ENCODE measurements at places on chromosomes 7 and 10.
A peak's percentile ranks its signal among the peaks of the same experiment; 100 is the strongest.

- DNase-seq: no peak
Observed at GRCh38 chr10:100879741-100880360, 32.9 kb upstream of the SLF2 start.

DNA sequence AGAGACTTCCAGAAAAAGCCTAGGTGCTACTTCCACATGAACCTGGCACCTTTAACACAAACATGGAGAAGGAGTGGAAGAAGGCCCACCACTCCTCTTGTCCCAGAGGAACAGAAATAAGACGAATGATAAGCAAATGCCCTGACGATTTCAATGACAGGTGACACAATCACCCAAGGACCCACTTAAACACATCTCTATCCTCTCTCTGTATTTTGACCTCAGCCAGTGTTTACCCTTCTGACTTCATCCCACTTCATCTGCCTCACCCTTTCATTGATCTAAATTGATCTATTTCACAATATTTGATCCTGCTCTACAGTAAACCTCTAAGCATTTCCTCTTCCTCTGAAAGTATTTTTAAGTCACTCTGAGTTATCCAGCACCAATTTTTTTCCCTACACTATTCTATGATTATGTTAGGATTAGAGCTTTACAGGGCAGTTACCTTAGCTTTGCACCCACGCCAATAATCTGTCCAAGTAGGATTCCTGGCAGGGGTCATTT lies 9.1 kb downstream of the GOT1 start:
- no peak for DNase-seq

GRCh38 chr7:48154792-48155413 lies 16.4 kb upstream of the ABCA13 start:
- peak; percentile 65 for DNase-seq

DNA sequence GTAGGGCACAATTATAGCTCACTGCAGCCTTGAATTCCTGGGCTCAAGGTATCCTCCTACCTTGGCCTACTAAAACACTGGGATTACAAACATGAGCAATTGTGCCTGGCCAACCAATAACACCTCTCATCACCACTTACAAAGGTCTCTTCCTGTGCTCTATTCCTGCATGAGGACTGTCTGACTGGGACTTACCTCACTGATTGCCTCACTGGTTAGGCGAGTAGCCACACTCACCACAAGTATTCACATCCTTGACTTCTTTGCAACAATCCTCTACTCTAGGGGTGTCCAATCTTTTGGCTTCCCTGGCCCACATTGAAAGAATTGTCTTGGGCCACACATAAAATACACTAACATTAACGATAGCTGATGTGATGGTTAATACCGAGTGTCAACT lies 22.6 kb upstream of the PDIA4 start:
- no peak for DNase-seq

DNA sequence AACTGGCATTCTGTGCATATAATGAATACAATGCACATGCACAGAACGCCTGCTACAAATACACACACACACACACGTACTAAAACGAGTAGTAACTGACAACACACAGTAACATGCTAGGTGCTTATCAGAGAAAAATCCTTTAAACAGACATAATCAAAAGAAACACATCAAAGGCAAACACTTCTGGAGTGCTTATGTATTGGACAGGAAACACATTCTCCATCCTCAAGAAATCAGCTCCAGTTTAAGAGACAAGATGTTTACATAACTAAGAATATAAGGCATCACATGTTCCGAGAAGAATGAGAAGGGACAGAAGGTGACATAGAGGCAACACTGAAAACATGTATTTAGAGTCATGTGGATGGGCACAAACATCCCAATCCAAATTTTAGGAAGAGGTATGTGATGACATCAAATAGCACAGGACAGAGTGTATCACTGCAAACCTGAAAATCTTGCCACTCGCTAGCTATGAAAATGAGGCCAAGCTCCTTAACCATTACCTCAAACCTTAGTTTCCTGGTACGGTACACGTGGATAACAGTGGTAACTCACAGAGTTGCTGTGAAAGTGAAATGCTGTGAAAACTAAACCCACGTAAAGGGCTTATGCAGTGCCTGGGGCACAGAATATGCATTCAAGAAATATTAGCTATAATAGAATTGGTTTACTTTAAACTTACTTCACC lies 619.6 kb downstream of the PARD3 start:
- no peak for DNase-seq

DNA sequence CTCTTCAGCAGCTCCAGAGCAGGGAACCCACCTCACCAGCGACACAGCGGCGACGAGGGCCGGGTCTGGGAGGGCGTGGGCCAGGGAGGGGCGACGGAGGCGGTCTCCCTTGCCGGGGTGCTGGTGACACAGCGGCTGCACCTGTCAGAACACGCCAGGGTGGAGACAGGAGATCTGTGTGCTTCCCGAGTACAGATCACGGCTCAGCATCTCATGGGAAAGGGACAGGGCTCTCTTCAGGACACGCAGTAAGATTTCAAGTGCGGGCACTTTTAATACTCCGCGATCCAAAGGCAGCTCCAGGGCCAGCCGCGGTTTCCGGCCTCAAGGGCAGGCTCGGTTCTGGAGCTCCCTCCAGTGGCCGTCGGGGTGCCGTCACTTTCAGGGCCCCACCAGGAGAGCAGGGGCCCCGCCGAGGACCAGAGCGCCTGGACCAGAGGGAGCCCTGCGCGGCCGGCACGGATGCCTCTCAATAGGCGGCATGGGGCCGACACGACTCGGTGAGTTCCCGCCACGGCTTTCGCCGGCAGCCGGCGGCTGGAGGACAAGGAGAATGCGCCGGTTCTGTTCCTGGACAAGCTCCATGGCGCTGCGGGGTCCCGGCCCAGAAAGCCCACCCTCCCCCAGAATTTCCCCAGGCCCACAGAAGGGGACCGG lies 21.4 kb downstream of the GPR146 start:
- DNase-seq: peak; percentile 72

DNA sequence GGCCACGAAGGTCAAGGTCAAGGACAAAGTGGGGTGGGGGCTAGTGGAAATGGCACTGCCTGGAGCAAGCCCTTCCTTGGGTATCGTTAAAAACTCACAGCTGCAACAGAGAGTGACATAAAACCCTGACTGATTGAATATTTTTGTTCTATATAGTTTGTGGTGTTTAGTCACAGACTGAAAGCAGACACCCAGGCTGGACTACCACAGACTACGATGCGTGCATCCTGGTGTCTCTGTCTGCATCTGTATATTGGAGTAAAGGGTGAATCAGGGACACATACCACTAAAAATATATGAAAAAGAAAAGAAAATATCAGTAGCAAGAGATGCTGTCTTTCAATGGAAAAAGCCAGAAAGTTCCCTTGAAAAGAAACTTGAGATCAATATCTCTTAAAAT lies 101.4 kb downstream of the KLF6 start:
- DNase-seq: no peak

DNA sequence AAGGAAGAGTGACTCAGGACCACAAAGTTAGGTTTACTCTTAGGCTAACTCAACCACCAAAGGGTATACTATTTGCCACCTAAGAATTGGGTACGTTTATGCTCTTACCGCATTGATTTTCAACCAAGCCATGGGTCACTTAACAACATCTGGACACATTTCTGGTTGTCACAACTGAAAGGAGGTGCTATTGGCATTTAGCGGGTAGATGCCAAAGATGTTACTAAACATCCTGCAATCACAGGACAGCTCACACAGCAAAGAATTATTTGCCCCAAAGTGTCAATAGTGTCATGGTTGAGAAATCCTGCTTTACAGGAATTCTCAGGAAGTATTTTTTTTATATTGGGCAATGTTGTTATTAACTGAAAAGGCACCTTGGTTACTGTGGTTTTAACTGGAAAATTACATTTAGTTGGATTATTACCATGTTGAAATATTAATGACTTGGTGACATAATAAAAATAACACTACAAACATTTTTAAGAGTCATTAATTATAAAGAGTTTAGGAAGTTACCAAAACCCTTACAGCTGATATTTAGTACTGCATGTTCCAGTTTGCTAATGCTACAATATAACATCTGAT lies 185.0 kb upstream of the TMEM196 start:
- peak; percentile 60 for DNase-seq

GRCh38 chr10:97228775-97229157 lies 43.0 kb upstream of the SLIT1 start:
- DNase-seq: no peak

GRCh38 chr7:108127461-108127860 lies 2.7 kb downstream of the LAMB4 start:
- DNase-seq: no peak

- peak; percentile 58 for DNase-seq
Observed at GRCh38 chr10:51369903-51370302, 295.6 kb downstream of the PRKG1 start.

- no peak for DNase-seq
Observed at GRCh38 chr10:11210211-11210922, 192.7 kb downstream of the CELF2 start.

DNA sequence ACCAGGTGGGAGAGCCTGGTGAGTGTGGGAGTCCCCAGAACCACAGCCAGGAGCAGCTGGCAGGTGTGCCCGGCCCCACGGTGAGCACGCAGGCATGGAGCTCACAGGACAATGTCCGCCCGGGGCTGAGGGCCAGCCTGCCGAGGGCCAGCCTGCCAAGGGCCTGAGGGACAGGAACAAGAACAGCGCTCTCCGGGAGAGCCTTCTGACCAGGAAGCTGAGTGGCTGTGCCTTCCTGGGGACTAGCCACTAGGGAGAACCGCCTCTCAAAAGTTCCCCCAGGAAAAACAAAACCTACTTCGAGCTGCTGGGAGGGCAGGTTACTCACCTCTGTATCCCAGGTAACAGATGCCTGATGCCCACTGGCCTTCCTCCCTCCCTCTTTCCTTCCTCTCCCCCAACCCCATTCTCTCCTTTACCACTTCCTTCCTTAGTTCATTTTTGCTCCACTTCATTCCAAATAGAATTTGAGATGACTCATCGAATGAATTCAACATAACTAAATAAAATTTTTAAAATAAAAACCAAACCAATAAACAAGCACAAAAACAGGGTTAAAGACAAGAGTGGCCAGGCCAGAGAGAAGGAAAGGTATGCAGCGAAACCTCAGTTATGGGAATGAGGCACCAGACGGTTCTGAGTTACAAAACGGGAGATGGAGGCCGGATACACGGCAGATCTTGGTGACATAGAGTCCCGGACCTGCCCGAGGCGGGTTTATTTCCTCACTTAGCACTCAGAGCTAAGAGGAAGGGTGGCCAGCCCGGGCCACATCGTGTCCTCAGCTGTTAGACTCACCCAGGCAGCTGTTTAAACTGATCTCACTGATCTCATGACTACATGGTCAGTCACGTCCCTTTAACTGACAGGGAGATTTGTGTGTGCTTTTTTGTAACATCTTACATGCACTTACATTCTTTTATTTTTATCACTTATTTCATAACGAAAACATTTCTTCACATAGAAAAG lies 128.5 kb downstream of the TNS3 start:
- peak; percentile 69 for DNase-seq

GRCh38 chr7:14096159-14096558 lies 106.7 kb upstream of the ETV1 start:
- no peak for DNase-seq

- no peak for DNase-seq
Observed at GRCh38 chr10:64358907-64359306, 837.7 kb downstream of the REEP3 start.

DNA sequence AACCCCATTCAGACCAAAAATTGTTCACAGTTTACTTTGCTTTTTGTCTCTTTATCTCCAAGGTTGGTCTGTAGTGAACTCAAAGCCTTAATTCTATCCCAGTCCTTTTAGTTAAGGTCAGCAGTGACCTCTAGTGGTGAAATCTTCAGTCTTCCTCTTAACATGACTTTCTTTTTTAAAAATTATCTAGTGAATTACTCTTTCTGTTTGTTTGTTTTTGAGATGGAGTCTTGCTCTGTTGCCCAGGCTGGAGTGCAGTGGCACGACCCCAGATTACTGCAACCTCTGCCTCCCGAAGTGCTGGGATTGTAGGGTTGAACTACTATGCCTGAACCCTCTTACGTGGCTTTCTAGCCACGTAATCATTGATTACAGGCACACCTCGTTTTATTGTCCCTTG lies 25.0 kb downstream of the ZNF487 start:
- peak; percentile 79 for DNase-seq

- no peak for DNase-seq
Observed at GRCh38 chr7:158474488-158474887, 113.1 kb downstream of the PTPRN2 start.

GRCh38 chr10:86964061-86964846 lies 4.0 kb upstream of the ADIRF start:
- DNase-seq: no peak

- no peak for DNase-seq
Observed at GRCh38 chr7:69172357-69173077, 425.8 kb upstream of the AUTS2 start.
